ENCODE measurements at places on chromosomes 16 and 17.

DNA sequence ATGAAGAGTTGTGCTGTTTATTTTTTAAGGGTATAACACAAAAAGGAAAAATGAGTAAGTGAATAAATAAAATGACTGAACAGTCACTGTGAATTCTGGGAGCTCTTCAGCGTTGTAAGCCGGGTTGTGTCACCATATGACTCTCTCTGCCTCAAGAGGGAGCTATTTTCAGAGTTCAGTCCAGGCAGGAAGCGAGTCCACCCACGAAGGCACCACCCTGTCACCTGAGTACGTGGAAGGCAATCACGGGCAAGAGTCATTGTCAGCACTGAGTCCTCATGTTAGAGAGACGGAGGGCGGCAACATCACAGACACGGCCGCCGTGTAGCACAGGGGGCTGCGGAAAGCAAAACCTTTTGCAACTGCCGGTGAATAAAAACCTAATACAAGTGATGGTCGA, 227.6 kb downstream of the UTP18 start:
- no peak for DNase-seq

- DNase-seq = peak; percentile 20
Measured at GRCh38 chr17:39197380-39198185, at the start of gene CACNB1. Gene CACNB1, minus strand, starts transcription at chr17:39197669. Its CDS starts 174 bp downstream, at chr17:39197495.

DNA sequence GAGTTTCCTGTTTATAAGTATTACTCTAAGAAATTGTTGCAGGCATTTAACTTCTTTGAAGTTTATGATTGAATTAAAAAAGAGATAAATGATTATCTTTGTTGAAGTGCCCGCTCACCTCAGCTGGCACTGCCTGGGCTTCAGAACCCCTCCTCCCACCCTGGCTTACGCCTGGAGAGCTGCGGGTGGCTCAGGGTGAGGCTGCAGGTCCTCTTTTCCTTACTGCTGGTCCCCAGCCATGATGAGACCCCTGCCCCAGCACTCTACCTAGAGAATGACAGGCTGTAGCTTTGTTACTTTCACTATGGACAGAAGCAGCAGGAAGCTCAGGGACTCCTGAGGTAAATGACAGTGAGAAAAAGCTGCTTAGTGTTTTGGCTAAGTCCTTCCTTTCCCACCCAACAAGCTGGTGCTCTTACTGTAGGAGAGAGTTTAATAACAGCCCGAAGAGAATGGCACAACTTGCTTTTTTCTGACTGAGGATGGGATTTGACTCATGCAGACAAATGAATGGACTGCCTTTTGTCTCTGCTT, 62.1 kb downstream of the EPN2 start:
- no peak for DNase-seq

GRCh38 chr17:77804796-77805426, 153.6 kb upstream of the TNRC6C start:
- DNase-seq = no peak

DNA sequence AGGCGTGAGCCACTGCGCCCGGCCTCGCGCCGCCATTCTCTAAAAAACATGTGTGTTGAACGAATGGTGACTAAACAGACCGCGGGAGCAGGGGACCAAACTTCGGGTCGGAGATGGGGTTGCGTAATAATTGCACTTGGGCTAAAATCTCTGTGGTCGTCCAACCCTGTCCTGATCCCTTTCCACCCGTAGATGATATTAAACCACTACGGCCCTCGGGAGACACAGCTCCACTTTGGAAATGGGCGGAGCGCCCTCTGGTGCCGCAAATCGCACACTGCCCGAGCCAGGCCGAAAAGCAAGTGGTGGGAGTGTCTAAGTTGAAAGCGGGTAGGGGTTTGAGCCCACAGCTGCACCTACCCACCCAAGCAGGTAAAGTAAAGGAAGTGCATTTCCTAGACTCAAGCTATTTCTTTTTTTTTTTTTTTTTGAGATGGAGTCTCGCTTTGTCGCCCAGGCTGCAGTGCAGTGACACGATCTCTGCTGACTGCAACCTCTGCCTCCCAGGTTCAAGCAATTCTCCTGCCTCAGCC, 17.0 kb downstream of the CAVIN1 start:
- peak; percentile 73 for DNase-seq

Measured in stimulated activated CD8-positive, alpha-beta memory T cell treated with anti-CD3 and anti-CD28 coated beads, Interleukin-2, amount 100 ng/mL, for 1 hour (primary cell).